ENCODE measurements at places on chromosomes 11 and 22.

DNA sequence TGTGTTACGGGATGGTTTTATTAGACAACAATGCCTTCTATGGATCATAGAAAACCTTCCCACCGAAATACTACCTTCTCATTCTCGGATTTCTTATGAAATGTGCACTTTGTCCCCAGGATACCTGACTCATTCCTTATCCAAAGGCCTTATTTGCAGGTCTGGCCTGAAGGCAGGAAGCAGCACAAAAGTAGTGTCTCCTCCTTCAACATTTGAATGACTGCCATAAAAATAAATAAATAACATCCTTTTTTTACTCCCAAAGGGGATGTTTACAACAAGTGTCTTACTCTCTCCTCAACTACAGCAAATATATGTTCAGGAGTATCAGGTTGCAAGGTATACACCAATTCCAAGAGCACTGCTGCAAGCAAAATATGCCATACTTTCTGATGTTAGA is 41.6 kb upstream of the PAK1 start:
- DNase-seq = no peak

- DNase-seq = no peak
These were observed 68.9 kb downstream of the ARFGAP2 start for GRCh38 chr11:47107744-47108143.

GRCh38 chr11:46079662-46080061 is 41.6 kb downstream of the PHF21A start:
- DNase-seq = no peak

- no peak for DNase-seq
These were observed 3.0 kb downstream of the SAC3D1 start for GRCh38 chr11:65043881-65044501.

GRCh38 chr11:43895601-43896000 is 15.0 kb downstream of the ALKBH3 start:
- DNase-seq = no peak

GRCh38 chr11:130550984-130551383 is 102.5 kb downstream of the ADAMTS15 start:
- no peak for DNase-seq

- DNase-seq = no peak
These were observed 94.0 kb upstream of the TMEM45B start for GRCh38 chr11:129721685-129722084.

- no peak for DNase-seq
These were observed 28.8 kb downstream of the LRRC10B start for GRCh38 chr11:61537326-61537725.

Measured in activated naive CD4-positive, alpha-beta T cell treated with anti-CD3 and anti-CD28 coated beads, Interleukin-2, amount 50 U/mL, for 16 hours (primary cell).